ENCODE measurements at places on chromosomes 3 and 15.

- no peak for DNase-seq
Observed at GRCh38 chr15:34223904-34224596, 766 bp upstream of the EMC4 start.

GRCh38 chr3:119937229-119937628 lies 155.3 kb downstream of the NR1I2 start:
- peak; percentile 48 for DNase-seq

DNA sequence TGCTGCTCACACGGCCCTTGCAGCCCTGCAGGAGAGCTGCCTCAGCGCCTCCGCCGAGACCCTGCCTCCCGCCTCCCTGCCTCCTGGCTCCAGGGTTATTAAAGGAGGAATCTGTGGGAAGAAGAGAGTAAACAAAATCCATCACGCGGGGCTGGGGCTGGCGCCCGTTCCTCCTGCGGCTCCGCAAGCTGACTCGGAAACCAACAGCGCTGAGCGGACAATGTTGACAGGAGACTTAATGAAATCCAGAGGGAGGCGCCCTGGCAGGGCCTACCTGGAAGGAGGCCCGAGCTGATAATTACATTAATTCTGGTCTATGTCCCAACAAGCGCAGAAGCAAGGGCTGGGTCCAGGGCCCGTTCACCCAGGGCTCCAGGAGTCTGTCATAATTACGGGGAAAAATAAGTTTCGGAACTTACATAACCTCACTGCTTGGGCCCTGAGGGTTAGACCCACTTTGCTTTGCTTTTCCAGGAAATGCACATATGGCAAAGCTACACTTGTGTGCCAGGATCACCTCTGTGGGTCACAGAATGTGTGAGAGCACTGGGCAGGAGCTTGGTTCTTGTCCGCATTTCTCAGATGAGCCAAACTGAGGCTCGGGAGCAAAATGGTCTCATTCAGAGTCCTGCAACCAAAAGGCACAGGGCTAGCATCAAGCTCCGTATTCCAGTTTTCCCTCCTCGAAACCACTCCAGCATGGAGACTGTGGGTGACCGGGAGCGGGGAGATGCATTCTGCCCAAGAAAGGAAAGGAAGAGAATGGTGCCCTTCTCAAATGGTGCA lies 43.8 kb upstream of the SLC6A6 start:
- DNase-seq, result no peak

DNA sequence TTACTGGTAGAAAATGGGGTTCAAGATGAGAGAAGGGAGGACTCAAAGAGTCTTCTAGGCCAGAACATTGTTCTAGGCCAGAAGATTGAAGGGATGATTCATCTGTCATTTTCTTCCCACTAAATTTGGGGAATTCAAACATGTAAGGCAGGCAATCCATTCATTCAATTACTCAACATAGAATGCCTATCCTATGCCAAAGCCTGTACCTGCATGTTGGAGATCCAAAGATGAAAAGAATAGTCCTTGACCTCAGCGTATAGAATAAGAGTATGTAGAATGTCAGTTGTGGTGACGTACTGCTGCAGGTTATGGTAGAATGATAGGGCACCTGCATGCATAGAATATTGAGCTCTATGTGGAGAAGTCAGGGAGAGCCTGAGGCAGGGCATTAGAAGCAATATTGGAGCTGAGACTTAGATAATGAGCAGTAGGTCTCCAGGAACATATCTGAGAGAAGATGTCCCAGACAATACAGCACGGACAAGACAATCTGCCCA lies 49.7 kb downstream of the STAC start:
- no peak for DNase-seq

- DNase-seq, result no peak
Observed at GRCh38 chr15:43219929-43220928, 589 bp downstream of the EPB42 start.

DNA sequence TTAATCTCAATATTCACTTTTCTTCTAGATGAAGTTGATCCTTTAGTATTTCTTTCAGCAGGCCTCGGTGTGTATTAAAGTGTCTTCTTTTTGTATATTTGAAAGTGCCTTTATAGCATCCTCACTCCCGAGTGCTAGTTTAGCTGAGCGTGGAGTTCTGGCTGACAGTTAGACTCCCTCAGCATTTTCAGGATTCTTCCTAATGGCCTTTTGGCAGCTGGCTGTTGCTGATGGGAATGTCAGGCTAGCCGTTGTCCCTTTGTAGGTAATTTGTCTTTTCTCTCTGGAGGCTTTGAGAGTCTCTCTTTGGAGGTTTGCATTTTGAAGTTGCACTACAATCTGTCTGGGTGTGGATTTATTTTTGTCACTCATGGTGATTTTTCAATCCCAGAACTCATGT lies 94.4 kb downstream of the SRGAP3 start:
- DNase-seq, result no peak

GRCh38 chr3:46087871-46088270 lies 60.6 kb upstream of the XCR1 start:
- DNase-seq, result no peak

DNA sequence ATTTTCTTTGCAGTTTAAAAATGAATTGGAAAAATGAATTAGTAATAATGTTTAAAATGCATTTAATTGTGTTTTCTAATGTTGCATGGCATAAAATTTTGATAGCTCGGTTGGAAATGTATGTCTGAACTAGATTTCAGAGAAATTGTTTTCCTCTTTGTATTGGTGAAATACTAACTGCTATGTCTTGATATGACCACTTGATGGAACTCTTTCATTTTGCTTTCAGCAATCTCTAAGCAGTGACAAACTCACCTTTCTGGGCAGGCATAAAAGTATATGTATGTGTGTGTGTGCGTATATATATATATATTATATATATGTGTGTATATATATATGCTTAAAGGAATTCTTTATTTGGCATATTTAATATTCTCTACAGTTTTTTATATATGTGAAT lies 239.3 kb upstream of the ZNF717 start:
- no peak for DNase-seq

DNA sequence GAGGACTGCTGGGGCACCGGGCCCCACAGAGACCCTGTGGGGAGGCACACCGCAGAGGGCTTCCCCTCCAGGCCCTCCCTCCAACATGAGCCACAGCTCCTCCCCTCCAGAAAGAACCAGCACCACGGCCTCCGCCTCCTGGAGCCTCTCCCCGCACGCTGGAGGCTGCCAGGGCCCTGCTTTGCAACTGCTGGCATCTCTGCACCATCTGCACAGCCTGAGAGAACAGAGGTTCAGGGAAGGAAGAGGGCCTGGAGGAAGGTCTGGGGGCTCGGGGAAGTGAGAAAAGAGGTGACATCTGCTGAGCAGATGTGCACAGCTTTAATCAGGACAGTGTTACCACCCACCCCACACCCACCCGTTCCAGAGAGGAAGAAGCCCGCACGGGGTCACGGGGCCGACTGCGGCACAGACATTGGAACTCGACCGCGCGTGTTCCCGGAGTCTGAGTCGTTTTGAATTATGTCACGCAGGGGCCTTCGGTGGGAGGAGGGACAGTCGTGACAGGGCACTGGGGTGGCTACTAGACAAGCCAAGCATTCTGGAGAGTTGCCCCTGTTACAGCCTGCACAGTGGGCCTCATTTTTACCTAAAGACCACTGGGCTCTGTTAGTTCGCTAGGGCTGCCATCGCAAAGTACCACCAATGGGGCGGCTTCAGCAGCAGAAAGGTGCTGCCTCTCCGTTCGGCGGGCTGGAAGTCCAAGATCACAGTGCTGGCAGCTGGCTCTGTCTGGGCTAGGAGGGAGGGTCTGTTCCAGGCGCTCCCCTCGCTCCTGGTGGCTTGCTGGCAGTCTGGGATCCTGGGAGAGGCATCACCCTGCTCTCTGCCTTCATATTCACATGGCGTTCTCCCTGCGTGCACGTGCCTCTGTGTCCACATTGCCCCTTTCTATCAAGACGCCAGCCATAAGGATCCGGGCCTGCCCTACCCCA lies 194.8 kb downstream of the XXYLT1 start:
- no peak for DNase-seq

GRCh38 chr15:44033894-44034293 lies 161.2 kb downstream of the FRMD5 start:
- DNase-seq, result no peak

GRCh38 chr15:62474771-62475124 lies 309.7 kb upstream of the C2CD4B start:
- no peak for DNase-seq

GRCh38 chr3:139933766-139934165 lies 1.2 kb upstream of the CLSTN2 start:
- DNase-seq, result no peak
